ENCODE measurements at places on chromosomes 2 and 18. TPM values are rescaled to one million over a fixed set of nuclear protein-coding genes. Genes with fewer than 3 reads are reported as not detected.

- no peak for DNase-seq
Observed at GRCh38 chr2:122384768-122385333, 629.4 kb downstream of the TSN start.

DNA sequence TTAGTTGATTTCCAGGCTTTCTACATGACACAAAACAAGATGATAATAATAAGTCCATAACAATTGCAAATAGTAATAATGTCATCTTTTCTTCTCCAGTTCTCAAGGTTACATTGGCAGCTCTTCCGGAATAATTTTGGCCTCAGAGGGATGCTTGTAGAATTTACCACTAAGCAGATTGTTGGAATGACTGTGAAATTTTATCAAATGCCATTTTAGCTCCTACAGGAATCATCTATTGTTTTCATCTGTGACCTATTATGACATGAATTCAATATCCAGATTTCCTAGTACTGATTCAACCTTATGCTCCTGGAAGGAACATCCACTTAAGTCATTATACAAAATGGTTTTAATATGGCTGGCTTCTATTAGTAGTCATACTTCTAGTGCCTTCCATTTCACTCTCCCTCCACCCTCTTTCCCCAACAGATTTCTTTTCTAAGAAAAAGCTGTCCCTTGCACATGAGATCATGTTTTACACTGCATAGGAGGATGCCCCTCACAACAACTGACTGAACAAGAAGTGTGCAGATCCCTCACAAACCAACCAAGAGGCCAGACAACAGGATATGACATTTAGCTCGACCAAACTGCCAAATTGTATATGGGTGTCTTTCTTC lies 200.0 kb downstream of the DNER start:
- no peak for DNase-seq

GRCh38 chr2:15919716-15920434 lies 20.5 kb upstream of the MYCN start:
- no peak for DNase-seq

- no peak for DNase-seq
Observed at GRCh38 chr2:145194673-145195072, 674.8 kb upstream of the ZEB2 start.

DNA sequence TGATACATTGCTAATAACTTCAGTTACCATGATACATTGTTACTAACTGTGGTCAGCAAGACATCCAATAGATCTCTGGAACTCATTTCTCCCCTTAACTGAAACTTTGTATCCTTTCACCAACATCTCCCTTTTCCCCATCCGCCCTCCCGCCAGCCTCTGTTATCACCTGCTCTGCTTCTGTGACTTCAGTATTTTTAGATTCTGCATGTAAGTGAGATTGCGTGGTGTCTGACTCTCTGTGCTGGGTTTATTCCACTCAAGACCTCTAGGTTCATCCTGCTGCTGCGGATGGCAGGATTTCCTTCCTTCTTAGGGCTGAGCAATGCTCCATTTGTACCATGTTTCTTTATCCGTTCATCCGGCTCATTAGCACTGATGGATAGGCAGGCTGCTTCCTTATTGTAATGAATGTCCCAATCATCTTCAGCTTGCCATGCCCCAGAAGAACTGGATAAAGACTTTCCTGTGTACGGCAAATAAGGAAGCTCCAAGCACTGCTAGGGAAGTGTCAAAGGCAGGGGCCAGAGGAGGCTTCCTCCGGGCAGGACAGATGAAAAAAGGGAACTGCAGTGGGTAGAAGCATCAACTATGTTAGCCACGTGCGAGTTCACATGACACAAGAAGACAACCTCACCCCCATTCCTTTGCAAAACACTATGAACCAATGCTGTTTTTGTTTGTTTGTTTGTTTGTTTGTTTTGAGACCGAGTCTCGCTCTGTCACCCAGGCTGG lies 113.4 kb downstream of the EIPR1 start:
- no peak for DNase-seq

DNA sequence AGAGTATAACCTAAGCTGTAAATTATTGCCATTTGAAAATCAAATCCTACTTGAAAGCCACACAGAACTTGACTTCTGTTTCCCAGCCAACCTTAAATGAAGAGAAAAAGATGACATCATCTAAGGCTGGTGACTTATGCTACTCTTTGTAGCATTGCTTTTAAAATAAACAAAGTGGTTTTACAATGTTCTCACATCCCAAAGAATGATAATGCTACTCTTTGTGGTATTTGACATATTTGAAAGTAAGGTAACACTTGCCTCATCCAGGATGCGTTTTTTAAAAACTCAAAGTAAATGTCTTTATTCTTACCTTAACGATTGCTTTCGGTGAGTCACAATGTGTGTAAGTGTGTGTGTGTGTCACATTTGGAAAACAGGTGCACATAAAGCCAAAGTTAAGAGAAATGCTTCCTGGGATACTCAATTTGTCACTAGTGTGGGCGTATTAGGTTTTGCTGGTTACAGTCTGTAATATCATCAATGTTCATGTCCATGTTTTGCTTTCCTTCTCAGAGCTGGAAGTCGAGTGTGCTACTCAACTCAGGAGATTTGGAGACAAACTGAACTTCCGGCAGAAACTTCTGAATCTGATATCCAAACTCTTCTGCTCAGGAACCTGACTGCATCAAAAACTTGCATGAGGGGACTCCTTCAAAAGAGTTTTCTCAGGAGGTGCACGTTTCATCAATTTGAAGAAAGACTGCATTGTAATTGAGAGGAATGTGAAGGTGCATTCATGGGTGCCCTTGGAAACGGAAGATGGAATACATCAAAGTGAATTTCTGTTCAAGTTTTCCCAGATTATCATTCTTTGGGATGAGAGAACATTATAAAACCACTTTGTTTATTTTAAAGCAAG lies 2.6 kb downstream of the PMAIP1 start:
- DNase-seq: no peak

DNA sequence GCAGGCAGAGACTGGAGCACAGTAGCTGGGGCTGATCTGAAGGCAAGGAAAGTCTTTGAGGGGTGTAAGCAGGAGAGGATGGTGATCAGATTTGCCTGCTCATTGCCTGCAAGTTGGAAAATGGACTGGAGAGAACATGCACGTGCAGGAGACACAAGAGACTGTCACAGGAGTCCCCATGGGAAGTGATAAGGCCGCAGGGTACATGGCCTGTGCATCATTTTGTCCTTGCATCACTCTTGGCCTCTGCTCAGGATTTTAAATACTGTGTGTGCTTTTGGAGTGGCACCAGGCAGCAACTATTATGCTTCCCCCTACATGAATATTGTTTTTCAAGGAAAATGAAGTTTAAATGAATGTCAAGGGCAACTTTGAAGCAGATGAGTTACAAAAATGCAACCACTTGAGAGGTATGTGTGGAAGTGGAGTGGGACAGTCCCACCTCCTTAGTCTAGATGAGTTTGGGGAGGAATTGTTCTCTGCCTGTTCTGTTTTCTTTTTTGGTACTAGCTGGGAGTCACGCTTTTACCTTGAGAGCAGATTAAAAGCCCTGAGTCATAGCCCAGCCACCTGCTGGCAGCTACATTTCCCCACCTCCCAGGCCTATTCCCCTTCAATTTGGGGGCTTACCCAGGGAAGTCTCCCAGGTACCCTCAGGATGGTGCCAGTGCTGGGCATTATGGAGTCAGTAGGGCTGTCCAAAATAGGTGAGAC lies 19.3 kb downstream of the MAPK4 start:
- DNase-seq: no peak

DNA sequence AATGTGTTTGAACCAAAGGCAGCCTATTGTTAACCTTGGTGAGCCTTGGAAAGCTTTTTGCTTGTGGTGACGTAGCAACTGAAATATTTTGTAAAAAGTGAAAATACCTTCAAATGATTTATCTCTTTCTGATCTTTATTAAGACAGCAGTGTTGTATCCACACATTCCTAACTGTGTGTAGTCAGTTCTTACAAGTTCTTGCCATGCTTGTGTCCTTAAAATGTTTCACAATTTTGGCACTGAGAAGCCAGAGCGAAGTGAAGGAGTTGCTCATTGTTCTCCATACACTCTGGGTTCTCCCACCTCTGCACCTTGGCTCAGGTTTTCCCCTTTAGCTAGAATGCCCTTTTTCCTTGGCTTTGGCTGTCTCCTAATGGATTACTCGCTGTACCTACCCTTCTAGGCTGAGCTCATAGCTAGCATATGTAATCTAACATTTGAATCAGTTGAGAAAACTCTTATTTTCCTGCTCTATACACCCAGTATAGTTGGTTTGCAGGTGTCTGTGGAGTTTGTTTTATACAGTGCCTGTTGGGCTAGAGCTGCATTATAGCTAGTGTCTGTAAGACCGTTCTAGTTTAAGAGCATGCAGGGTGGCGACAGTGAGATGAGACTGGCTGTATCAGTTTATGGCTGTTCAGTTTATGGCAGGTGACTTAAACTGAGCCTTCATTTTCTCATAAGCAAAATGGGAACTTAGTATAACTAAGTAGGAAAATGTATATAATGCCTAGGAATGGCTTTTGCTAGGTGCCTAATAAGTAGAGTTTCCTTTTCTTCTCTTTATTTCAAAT lies 45.5 kb downstream of the FMNL2 start:
- DNase-seq: no peak

GRCh38 chr18:32920796-32921787 lies 148.3 kb upstream of the KLHL14 start:
- peak; percentile 90 for DNase-seq

DNA sequence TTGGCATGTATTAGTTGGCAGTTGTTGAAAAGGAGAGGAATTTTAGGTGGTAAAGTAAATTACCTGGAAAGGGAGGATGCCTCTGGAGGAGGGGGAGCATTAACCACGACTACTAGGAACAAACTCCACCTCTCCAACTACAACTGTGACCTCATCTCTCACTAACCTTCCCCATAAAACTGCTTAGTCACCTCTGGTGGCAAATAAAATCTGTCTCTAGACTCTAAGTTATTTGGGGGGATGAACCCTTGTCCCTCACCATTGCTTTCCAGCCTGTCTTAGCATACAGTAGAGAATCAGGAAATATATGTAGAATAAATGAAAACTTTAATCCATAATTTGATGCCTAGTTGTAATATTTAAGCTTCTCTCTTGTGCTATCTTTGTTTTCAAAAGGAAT lies 27.6 kb upstream of the MYO1B start:
- peak; percentile 20 for DNase-seq

SIX3 gene
- not detected for total RNA-seq

SPATA3 gene
- not detected for total RNA-seq

KIDINS220 gene
- total RNA-seq: 48.9 TPM

GREB1 gene
- 0.38 TPM for total RNA-seq

DAPL1 gene
- not detected for total RNA-seq

SCYGR2 gene
- total RNA-seq: not detected

TRIM43 gene
- total RNA-seq: not detected

UGT1A7 gene
- total RNA-seq: not detected

CNNM3 gene
- 6.4 TPM for total RNA-seq

All from dermis microvascular lymphatic vessel endothelial cell (primary cell).